ENCODE measurements at places on chromosomes 1 and 21.

DNA sequence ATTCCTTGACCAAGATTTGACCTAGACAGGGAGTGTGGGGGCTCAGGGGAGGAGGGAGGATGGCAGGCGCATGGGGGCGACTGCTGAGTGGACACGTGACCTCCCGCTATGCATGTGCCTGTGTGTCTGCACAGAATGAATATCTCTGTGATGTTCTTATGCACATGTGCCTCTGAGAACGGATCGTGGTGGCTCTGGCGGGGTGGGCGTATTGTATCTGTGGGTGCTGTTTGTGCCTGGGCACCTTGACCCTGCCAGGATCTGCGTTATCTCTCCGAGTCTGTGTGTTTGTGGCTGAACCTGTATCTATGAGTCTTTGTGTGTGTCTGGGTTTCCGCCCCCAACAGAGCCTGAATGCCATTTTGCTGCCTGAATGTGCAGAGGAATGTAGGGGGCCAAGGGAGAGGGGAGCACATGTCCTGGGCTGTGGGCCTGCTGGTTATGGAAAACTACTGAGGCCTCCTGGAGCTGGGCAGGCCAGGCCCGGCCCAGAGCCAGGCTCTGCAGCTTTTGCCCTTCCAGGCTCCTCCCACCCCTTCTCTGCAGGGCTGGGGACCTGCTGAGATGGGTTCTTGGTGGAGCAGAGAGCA, 102.5 kb downstream of the EBNA1BP2 start:
- no peak for DNase-seq

DNA sequence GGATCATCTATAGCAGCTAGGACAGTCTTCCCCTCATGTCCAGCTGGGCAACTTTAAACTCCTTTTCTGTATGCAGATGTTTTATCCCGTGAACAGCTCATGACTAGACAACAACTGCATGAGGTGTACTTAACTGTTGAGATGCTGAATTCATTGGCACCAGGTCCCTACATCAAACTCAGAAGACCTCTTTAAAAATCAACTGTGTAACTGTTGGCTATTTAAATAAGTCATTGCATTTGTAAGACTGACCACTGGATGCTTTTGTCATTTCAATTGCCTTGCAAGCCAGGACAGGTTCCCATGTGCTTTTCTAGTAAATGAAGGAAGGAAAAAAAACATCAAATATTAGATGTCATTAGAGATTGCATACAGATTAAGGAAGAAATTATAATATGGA, 28.3 kb upstream of the GORAB start:
- DNase-seq, result no peak

- no peak for DNase-seq
Measured at GRCh38 chr1:47680815-47681475, 243.1 kb downstream of the FOXD2 start.

DNA sequence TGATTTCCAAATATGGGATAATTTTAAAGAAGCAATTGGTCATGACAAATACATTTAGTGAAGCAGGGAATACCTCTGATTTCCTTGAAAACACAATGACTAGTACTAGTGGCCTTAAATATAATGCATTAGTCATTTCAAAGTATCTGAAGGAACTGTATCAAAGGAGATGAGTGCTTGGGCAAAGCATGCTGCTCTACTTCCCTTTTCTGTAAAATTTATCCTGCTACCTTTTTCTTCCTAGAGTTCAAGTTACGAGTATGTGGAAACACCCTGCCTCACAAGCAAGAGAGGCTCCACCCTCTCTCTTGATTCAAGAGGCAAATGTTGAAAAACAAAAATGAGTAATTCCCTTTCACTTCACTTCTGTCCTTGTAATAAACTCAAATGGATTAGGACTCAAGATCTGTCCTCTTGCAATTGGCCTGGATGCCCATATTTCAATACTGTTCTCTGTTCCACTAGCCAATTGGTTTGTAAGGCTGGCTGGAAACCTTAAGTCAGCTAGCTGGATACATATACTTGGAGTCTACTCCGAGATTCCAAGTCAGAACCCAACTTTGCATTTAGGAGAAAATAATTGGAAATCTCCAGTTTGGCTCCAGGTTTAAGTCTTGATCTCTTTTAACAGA, 92.5 kb downstream of the CDC42BPA start:
- DNase-seq, result no peak

- no peak for DNase-seq
Measured at GRCh38 chr1:191648939-191649338, 509.3 kb upstream of the RGS18 start.

GRCh38 chr1:36203554-36204346, 20.5 kb upstream of the THRAP3 start:
- DNase-seq, result no peak

DNA sequence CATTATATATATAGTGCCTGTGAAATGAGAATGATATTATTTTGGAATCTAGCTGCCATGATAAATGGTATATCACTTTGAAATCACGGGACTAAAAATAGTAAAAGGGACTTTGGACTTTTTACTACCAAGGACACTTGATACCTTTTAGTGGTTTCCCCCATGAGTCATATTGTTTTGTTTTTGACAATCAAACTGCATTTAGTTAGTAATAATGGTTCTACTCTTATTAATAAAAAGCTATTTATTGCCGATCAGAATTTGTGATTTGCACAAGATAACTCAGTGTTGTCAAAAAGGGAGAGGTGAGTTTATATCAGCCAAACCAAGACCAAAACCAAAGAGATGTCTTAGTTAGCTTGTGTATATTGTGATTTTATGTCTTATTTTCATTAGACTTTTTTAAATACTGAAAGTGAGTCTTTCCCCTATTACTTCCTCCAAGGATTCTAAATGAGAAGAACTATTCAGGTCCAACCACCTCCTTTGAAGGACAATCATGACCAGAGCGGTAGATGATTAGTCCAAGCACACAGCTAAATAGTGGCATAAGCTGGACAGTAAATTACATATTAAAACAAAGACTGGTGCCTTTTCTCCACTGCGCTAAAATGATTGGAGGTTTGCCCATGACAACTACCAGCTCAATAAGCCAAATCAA, 281.7 kb upstream of the ESRRG start:
- no peak for DNase-seq

DNA sequence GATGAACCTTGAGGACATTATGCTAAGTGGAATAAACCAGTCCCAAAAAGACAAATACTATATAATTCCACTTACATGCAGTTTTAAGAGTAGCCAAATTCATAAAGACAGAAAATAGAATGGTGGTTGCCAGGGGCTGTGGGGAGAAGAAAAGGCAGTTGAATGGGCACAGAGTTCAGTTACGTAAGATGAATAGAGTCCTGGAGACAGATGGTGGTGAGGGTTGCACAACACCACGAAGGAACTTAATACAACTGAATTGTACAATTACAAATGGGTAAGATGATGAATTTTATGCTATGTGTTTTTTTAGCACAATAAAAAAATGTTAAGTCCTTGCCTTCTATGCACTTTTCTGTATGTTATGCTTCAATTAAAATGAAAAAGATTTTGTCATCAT, 66.6 kb downstream of the CD34 start:
- no peak for DNase-seq
